Glutamatergic neuron (in vitro differentiated cells): ENCODE measurements at places on chromosomes 5 and 9. TPM values are rescaled to one million over a fixed set of nuclear protein-coding genes. Genes with fewer than 3 reads are reported as not detected.

LECT2 gene
- total RNA-seq: not detected

TMEM174 gene
- total RNA-seq: not detected

LHX2 gene
- 6.7 TPM for total RNA-seq

RNF208 gene
- 24.8 TPM for total RNA-seq

CDH9 gene
- 3.6 TPM for total RNA-seq

C5orf52 gene
- total RNA-seq: not detected

PCDHGB3 gene
- 6.2 TPM for total RNA-seq

EGFL7 gene
- 8.1 TPM for total RNA-seq

LURAP1L gene
- 25.6 TPM for total RNA-seq

GPR150 gene
- total RNA-seq: not detected

PAEP gene
- not detected for total RNA-seq

MARCOL gene
- not detected for total RNA-seq

SV2C gene
- total RNA-seq: 17.8 TPM

CAPSL gene
- total RNA-seq: not detected

DNA sequence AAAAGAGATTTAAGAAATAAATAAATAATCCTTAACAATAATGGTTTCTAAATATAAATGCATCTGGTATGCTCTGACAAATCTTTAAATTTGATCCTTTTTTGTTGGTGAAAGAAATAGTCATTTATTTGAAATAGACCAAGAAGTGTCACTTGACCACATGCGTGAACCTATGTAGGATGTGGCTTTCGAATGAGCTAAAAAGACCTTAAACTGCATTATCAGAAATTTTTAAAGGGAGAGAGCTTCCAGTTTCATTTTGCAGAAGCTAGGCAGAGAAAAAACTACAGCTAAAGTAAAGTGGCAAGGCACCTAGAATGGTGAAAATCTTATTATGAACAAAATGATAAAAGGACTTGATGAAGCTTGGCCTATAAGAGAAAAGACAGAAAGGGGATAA, 309.2 kb upstream of the EFNA5 start:
- DNase-seq: no peak

DNA sequence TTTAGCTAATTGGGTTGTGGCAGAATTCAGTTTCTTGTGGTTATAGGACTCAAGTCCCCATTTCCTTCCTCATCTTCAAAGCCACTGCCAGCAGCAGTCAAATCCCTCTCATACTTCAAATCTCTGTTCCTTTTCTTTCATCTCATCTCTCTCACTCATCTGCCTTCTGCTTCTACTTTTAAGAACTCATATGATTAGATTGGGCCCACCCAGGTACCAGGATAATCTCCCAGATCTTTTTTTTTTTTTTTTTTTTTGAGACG, 8.0 kb upstream of the REEP5 start:
- DNase-seq: no peak

- DNase-seq: no peak
Measured at GRCh38 chr9:4538107-4538506, 47.8 kb downstream of the SLC1A1 start.

DNA sequence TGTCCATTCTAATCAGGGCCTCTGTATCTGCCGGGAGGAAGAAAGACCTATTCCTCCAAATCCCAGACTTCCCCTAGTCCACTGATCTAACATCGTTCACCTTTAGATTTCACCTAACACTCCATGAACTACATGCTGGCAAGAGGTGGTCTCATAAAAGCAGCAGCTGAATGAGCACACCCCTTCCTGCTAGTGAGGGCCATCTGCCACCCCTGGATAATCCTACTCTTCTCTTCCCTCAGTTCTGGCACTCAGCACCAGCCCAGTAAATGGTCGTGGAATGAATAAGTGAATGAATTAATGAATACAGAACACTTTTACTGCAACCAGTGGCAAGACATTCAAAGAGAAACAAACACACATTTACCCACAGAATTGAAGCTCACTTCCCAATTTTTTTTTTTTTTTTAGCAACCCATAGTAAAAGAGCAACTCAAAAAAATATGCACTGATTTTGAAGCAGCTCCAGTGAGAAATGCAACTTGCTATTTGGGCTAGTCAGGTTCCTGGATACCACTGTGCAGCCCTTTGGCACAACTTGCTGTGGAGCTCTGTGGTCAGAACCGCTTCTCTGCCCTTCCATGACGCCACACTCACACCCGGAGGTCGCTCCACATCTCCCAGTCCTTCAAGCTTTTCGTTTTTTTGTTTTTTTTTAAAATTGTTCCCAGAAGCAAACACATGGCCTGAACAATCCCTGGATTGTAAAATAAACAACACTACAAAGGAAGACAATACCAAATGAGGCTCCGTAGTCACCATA, 6.2 kb downstream of the RNF183 start:
- no peak for DNase-seq

DNA sequence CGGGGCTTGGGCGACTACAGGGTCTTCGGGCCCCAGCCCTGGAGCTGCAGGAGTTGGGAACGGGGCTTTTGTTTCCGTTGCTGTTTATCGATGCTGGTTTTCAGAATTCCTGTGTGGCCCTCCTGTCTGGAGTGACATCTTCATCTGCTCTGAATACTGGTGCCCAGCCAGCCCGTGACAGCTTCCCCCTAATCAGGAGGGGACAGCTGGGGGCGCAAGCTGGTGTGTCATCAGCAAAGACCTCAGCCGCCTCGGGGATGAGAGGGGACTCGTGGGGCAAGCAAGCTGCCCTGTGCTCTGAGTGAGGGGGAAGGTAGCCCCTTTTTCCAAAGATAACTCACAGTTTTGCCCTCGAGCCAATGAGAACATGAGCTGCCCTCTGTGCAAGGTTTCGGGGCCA, 110.7 kb downstream of the RXRA start:
- no peak for DNase-seq

DNA sequence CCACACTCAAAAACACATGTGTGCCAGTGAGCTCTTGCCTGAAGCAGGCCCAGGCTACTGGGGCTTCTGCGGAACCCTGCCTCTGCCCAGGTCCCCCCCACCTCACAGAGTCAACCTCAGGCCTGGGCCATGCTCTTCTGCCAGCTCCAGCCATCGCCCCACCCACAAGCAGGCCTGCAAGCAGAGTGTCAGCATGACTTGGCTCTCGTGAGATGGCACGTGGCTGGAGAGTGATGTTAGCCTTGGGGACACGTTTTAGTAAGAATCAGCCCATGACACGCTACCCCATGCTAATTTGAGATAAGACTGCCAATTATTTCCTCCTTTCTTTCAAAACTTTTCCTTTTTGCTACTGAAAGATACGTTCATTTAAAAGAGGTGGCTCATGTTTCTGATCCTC, 351.7 kb downstream of the IRX2 start:
- DNase-seq: no peak

DNA sequence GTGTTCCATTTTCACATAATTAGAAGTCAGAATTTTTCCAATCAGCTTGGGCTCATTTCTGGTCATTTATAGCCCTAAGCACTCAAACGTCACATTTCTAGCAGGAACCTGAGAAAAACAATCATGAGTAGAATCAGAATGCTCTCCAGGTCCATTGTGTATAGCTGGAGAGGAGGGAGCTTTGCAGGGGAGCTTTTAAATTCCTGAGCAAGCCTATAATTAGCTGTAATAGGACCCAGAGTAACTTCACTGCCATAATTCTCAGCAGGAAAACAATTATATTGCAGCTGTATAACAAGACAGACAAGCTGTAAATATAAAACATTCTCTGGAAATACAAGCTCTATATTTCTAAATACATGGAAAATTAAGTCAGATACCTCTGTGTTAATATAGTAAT, 637.6 kb upstream of the SGCD start:
- no peak for DNase-seq

- DNase-seq: no peak
Measured at GRCh38 chr9:37998881-37999587, 70.0 kb downstream of the SHB start.

GRCh38 chr5:147348451-147348850, 113.6 kb downstream of the STK32A start:
- DNase-seq: no peak

- no peak for DNase-seq
Measured at GRCh38 chr9:134662143-134662876, 20.7 kb downstream of the COL5A1 start.

- no peak for DNase-seq
Measured at GRCh38 chr5:77316871-77317661, 106.6 kb downstream of the PDE8B start.

- DNase-seq: peak; percentile 28
Measured at GRCh38 chr9:38662763-38663593, 42.6 kb upstream of the ANKRD18A start.

DNA sequence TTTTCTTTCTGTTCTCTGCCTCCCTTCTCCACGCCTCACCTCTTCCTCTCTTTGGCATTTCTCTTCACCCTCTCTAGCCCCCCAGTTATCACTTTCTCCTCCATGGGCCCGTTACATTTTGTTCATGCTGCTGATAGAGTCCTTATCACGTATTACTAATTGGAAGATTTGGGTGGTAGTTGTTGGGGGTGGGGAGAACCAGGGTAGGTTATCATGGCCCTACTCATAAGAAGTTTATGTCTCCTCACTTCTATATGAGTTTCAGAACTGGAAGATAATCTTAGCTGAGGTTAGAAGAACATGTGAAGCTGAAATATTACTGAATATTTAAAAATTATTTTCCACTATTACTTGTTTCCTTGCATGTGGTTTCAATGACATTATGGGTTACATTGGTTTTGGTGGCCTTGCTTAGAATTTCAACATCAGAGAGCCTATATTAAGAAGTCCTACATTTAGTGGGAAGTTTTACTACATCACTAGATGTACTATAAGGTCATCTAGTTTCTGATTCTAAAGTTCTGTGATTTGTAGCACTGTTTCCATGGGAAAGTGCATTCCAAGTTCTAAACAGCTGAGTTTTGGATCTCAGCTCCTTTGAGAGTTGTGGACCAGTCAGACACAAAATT, 36.8 kb downstream of the PIP5K1B start:
- no peak for DNase-seq

GRCh38 chr5:2887481-2888348, 136.2 kb upstream of the IRX2 start:
- no peak for DNase-seq

- DNase-seq: no peak
Measured at GRCh38 chr5:4730279-4730678, 409.9 kb upstream of the ADAMTS16 start.

- no peak for DNase-seq
Measured at GRCh38 chr5:127320032-127320965, 29.7 kb downstream of the MEGF10 start.

DNA sequence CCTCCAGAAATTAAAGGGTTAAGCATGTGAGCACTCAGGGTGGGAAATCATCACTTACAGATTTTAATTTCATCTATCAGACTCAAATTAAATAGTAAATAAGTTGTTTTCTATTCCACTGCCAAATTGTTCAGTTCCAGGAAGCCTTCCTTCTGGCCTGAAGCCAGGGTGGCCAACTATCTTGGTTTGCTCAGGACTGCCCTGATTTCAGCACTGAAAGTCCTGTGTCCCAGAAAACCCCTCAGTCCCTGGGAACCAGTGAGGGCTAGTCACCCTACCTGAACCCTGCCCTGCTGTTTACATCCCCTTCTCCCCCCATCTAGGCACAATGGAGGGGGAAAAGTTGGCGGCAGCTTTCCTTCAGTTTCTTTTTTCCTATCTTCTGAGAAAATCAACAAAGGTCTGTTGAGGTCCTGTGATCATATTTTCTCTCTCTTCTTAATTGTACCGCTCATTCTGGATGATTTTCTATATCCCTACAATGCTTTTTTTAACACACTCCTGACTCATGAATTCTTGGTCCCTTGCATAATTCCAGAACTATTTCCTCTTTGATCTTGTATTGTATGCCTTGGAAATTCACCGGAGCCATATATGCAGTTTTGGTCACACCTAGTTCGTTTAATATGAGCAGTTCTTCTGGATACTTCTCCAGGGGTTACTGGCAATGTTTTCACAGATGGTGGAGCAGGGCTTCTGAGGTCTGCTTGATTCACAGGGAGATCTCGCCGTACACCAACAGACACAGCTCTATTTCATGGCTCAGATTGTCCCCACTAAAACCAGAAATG, 103.8 kb downstream of the MAP1B start:
- no peak for DNase-seq

- no peak for DNase-seq
Measured at GRCh38 chr5:32420506-32420905, 24.0 kb downstream of the ZFR start.

DNA sequence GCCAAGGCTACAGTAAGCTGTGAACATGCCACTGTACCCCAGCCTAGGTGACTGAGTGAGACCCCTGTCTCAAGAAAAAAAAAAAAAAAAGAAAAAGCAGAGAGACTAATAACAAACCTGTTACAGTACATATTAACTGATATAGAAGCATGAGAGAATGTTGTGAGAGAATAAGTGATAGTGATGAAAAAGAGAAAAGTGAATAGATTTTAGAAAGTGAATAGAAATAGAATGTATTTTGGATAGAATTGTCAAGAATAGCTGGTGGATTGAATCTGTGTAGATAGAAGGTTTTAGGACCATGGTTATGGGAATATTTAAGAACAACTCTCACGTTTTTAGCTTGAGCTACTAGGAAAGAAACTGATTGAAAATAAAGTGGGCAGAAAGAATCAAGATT, 135.8 kb downstream of the WDR70 start:
- DNase-seq: no peak

DNA sequence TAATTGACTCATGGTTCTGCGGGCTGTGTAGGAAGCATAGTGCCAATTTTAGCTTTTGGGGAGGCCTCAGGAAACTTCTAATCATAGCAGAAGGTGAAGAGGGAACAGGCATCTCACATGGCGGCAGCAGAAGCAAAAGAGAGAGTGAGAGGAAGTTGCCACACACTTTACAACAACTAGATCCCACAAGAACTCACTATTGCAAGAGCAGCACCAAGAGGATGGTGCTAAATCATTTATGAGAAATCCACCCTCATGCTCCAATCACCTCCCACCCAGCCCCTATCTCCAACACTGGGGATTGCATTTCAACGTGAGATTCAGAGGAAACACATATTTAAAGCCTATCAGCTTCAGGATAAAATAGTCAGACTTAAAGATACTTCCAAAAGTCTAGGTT, 36.1 kb upstream of the LPAR1 start:
- DNase-seq: no peak

DNA sequence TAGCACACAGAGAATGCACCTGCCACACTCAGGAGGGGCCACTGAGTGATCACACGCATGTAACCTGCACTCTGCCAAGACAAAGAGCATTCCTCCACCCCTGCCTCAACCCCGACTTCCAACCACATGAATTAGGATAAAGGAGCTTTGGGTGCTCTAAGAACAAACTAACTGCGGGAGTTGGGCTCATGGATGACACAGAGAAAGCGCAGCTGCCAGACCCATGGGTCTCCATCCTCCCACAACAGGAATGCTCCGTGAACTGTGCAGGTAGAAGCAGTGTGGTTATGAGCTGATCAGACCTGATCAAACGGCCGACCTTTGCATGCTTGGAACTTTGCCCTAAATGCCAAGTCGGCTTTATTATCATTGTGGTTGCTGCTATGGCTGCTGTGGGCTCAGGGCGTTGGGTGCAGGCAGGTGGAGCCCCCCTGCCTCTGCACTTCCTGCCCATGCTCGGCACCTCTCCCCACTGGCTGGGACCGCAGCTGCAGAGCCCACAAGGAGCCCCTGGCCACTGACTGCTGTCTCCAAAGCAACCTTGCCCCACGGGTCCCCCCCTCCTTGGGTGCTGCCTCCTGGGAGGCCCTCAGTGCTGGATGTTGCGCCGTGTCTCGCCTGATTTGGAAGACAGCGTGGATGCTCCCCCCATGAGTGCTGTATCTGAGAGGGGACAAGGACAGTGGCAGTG, 2.6 kb upstream of the SLC6A3 start:
- no peak for DNase-seq
